ENCODE measurements at places on chromosomes 2 and 18.

DNA sequence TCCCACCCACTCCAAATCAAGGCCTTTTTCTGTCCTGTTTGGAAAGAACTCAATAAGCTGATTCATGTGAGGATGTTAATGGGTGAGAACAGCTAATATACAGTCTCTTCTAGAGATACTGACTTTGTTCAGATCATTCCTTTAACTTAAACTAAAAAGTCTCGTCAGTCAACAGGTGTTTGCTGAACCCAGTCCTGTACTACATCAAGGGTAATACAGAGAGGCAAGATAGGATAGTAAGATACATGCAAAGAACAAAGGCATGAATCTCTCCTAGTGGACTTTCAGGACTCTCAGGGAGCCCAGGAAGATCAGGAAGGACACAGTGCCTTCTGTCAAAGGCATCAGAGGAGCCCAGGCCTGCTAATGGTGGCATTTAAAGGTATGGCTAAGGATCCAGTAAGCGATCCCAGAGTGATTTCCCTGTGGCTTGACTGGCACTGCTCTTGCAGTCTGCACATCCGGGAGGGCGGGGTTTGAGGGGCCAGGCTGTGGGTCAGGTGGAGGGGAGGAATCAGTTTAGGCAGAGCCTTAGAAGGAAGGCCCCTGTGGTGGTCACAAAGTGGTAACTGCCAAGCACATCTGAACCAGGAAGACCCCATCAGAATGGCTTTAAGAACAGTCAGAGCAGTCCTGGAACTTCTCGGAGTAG is 54.0 kb downstream of the EPAS1 start:
- DNase-seq: no peak

DNA sequence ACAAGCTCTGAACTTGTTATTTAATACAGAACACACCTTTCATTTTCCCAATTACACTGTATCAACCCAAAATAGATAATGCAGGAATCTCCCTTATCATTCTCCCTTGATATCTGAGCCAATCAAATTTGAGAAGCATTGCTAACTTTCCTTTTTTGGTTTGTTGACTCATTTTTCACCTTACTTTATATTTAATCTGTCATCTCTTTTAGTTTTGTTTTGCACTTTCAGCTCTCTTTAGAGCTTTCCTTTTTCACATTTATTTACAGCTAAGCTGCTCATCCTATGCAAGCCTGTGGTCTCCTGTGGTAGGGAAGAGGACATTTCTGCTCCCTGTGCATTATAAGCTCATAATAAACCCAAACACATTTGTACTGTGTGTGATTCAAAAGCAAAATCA is 50.1 kb downstream of the ITGAV start:
- DNase-seq: no peak

DNA sequence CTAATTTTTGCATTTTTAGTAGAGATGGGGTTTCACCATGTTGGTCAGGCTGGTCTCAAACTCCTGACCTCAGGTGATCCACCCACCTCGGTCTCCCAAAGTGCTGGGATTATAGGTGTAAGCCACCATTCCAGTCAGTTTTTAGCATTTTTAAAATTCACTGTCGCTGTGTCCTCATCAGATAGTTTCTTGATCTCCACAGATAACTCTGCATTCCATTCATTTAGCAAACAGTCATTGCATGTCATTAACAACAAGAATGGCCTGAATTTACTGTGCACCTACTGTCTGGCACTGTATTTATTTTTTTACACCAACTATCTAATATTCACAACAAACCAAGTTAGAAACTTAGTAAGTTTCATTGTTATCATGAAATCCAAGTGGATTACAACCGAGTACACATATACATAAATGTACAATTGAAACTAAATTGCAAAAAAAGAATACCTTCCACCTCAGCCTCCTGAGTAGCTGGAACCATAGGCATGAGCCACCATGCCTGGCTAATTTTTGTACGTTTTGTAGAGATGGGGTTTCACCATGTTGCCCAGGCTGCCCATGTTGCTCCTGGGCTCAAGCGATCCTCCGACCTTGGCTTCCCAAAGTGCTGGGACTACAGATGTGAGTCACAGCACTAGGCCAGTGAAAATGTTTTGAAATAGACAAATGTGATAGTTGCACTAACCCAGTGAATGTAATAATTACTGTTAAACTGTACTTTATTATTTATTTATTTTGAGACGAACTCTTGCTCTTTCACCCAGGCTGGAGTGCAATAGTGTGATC is 4.3 kb downstream of the MCEE start:
- DNase-seq: no peak

DNA sequence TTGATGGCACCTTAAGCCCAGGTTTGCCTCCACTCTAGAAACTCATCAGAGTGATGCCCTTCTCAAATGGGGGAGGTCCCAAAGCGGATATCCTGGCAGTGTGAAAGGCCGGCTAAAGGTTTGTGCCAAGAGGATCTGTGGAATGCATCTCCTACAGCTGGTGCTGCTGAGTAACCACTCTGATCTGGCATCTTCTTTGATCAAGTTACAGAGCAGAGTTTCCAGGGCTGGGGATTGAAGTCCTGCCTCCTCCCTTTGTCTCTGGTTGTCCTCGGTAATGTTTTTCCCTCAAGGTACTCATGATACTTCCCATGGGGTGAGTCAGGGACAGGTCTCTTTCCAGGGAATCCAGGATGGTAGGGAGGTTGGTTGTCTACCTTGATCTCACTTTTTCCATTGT is 24.6 kb downstream of the PRKRA start:
- no peak for DNase-seq

DNA sequence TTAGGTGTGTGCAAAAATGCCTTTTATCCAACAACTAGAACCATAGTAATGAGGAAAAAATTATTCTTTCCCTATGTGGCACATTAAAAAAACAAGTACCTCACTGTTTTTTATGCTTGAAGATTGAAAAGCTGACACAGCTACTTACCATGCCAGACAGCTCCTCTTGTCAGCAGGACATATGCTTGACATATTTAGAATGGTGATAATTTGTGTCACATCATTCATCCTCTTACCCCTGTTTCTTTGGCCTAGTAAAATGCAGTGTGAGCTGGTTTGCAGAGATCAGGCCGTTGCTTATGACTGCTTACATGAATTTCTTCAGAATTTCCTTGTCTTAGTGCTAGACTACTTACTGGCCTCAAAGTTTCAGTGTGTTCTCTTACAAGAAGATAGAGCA is 869.9 kb downstream of the LRP1B start:
- DNase-seq: no peak
